Pulmonary artery endothelial cell (primary cell): ENCODE measurements at places on chromosomes 16 and 17.

DNA sequence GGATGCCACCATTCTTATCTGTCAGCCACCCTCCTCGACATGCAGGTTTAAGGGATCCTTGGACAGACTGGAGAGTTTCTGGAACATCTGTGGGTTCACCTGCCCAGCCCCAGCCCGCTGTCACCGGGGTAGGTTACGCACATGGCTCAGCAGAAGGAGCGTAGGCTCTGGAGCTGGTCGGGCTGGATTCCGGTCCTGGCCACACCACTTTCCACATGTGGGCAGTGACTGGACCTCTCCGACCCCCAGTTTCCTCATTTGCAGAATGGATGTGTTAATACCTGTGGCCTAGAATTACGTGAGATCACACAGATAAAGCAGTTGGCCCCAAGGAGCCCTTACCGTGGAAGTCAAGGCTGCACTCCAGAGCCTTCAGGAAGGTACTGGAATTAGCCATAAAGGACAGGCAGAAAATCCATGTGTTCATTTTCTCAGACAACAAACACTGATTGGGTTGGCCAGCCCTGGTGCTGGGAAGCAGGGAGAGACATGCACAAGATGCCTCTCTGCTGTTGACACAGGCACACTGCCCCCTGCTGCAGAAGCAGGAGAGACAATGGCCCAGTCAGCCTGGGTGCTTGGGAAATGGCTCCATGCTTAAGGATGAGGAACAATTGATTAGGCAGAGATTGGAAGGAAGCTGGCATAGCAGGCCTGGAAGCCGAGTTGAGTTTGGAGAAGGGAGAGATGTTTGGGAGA is 58.8 kb downstream of the SF3B3 start:
- DNase-seq = no peak

- no peak for DNase-seq
These were observed 71.8 kb downstream of the IRX5 start for GRCh38 chr16:55002419-55002818.

DNA sequence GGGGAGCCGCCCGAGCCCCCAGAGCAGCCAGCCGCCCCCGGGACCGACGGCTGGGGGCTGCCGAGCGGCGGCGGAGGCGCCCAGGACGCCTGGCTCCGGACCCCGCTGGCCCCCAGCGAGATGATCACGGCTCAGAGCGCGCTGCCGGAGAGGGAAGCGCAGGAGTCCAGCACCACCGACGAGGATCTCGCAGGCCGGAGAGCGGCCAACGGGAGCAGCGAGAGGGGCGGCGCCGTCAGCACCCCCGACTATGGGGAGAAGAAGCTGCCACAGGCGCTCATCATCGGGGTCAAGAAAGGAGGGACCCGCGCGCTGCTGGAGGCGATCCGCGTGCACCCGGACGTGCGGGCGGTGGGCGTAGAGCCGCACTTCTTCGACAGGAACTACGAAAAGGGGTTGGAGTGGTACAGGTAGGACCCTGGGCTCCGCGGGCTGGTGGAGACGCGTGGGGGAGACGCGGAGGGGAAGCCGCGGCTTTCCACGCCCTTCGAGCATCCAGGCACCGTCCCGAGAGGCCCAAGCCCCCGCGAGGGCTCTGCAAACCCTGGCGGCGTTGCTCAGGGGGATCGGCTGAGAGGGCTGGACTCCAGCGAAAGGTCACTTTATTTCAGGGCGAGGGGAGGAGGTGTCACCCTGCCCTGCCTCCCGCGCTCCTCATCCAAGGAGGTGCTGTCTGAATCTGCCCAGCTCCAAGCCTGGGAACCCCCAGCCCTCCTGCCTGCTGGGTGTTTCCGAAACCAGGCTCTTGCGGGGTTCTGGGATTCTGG is 1.2 kb downstream of the HS3ST4 start:
- no peak for DNase-seq

DNA sequence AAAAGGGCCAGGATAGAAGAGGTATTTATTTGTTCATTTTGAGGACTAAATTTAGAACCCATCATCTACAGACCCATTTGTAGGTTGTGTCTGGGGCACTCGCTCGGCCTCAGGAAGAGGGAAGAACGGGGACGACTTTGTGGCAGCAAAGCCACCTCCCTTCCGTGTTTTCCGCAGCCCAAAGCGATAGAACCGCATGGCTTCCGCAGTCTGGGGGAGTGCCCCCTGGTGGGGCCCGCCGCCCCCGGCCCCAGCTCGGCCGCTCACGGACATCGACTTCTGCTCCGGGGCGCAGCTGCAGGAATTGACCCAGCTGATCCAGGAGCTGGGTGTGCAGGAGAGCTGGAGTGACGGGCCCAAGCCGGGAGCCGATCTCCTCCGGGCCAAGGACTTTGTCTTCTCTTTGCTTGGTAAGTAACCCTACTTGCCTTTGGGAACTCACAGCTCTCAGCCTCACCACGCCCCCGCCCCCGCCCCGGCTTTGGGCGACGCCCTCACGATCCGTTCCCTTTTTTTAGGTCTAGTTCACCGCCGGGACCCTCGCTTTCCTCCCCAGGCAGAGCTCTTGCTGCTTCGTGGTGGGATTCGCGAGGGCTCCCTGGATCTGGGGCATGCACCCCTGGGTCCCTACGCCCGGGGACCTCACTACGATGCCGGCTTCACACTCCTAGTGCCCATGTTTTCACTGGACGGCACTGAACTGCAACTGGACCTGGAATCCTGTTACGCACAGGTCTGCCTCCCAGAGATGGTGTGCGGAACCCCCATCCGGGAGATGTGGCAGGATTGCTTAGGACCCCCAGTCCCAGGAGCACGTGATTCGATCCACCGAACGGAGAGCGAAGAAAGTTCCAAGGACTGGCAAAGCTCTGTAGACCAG is 681 bp downstream of the TMEM102 start:
- no peak for DNase-seq

DNA sequence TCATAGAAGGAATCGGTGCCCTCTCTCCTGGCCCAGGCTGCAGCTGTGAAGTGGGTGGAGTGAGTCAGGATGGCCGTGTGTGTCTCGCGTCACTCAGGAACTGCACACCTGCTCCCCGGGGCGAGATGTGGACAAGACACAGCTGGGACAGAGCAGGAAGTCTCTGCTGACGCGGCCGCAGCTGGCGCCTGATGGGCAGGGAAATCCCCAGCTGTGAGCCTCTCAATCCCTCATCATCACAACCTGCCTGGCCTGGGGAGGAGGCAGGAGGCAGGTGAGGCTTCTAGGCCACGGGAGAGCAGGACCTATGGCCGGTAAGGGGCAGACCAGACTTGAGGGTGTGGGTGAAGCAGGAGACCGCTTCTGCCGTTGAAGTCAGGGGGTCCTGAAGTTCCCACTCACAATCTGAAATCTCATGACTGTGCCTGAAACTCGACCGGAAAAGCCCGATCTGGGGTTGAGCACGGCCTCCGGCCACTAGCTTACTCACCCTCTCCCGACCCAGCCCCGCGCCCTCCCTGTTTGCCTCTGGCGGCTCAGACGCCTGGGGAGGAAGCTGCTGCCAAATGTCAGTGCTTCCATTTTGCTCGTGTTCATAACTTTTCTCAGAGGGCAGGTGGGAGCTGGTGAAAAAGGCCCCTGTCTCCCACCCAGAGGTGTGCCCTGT is 1.1 kb upstream of the TRPV3 start:
- no peak for DNase-seq

DNA sequence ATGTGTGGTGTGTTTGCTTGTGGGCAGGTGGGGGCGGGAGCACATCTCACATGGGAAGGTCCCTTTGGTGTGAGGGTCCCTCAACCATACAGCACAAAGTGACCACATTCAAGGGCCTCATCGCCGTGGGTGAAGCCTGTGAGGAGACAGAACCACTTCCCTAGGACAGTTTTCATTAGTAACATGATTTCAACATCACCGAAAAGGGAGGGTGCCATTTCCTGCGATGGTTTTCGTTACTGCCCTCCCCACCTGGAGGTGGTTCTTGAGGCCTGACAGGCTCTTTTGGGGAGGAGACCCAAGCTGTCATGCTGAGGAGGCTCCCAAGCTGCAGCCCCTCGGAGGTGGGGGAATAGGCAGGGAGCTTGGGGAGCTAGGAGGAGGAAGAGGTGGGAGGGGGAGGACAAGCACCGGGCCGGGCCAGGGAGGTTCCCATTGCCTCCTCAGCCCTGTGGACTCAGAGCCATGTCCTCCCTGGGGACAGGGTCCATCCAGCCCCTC is 9.5 kb downstream of the CD300LB start:
- no peak for DNase-seq

DNA sequence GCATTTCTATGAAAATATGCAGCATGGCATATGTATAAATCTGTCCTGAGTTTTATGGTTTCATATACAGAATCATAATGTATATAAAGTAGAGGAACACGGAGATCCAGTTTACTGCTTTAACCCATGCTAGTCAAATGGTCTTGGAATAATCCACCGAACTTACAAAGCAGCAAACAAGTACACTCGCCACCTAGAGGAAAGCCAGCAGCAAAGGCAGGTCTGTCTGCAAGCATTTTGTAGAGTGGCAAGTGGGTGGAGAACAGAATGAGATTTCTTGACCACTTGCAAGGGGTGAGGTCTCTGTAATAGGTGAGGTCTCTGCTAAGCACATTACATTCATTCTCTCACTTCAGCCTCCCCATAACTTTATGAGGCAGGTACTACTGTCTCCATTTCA is 308.3 kb downstream of the CA10 start:
- DNase-seq = no peak

DNA sequence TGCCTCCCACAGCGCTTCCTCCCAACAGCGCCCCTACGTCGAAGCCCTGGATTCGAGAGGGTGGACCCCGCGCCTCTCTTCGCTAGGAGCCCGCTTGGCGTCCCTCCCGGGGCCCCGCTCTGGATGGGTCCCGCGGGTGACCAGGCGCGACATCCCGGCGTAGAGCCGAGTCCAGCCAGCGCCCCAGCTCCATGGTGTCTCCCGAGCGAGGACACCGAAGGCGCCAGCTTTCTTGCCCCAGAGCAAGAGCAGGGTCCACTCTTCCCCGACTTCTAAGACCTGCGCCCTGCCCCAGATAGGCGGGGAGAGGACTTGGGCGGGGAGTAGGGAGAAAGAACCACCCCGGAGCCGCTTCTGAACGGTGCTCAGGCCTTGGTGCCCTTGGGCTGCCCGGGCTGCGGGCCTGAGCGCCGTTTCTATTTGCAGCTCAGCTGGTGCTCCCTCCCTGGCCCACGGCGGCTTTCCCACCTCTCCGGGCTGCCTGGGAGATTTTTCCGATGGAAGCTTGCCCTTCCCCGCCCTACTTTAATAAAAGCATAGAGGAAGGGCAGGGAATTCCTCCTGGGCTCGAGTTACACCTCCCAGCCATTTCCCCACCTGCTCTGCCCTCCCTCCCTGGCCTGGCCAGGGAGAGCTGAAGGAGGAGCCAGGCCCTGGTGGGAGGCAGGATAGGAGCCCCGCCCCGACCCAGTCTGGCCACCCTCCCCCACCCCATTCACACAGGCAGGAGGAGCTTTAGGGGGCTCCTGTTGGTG is 1.8 kb downstream of the MMP15 start:
- DNase-seq = no peak

GRCh38 chr17:70369391-70369790 is 200.1 kb downstream of the KCNJ2 start:
- no peak for DNase-seq

GRCh38 chr16:60605176-60605575 is 1431.1 kb downstream of the CDH8 start:
- DNase-seq = no peak

GRCh38 chr17:9188367-9188766 is 167.1 kb downstream of the NTN1 start:
- no peak for DNase-seq

GRCh38 chr17:8614988-8615387 is 15.5 kb downstream of the MYH10 start:
- no peak for DNase-seq

GRCh38 chr16:79132701-79133100 is 467.8 kb downstream of the MAF start:
- no peak for DNase-seq

GRCh38 chr17:57868910-57869616 is 19.2 kb upstream of the MRPS23 start:
- no peak for DNase-seq

- DNase-seq = peak; percentile 97
These were observed 99.5 kb downstream of the SYCE1L start for GRCh38 chr16:77298418-77299360.

- peak; percentile 62 for DNase-seq
These were observed 53.3 kb upstream of the TOB1 start for GRCh38 chr17:50919321-50920040.

DNA sequence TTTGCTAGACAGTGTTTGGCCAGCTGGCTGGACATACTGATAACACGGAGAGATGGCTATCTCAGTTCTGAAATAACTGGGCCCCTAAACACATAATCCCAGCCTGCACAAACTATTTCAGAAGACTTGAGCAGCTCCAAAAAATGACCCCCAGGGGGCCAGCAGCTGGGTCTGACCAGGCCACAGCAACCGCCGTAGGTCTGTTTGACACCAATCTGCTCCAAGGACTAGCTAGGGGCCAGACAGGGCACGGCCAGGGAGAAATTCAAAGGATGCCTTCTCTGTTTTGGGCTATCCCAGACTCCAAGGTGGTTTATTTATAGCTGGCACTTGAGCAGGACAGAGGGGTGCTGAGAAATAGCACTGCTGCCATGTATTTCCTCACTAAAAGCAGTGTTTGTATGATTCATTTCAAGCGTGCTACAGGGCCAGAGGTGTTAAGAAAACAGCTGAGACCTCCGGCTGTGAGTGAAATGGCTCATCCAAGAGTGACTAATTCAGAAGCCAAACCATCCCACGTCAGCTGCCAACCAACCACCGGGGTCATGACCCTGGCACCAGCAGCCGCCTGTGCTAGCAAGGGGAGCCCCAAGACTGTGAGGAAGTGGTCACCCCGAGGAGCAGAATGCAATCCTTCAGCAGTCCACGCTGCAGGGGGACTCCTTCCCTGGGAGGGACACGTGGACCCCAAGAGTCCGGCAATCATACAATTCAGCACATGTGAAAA is 5.7 kb downstream of the GGA2 start:
- peak; percentile 65 for DNase-seq

- DNase-seq = no peak
These were observed 26.8 kb downstream of the SGSM2 start for GRCh38 chr17:2363851-2364762.

- no peak for DNase-seq
These were observed 49.2 kb downstream of the RBFOX3 start for GRCh38 chr17:79561486-79562133.

GRCh38 chr16:81629896-81630634 is 149.0 kb upstream of the PLCG2 start:
- DNase-seq = no peak

DNA sequence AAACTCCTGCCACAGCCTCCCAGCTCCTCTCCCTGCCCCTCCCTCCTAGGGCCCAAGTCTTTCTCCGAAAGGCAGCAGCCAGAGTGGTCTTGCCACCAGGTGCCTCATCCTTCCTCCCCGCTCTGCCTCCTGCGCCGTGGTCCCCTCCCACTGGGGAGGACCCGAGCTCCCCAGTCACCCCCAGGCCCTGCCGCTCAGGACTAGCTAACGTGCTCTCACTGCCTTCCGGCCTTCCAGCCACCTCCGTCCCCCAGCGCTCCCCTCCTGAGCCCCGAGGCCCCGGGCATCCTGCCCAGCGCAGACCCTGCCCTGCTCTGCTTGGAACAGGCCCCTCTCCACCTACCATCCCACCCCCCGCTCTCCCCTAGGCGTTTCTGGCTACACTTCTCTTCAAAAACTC is 19.4 kb upstream of the COL1A1 start:
- DNase-seq = no peak

- no peak for DNase-seq
These were observed 380.3 kb upstream of the MAF start for GRCh38 chr16:79980650-79981521.
